ENCODE measurements at places on chromosomes 2 and 18.

DNA sequence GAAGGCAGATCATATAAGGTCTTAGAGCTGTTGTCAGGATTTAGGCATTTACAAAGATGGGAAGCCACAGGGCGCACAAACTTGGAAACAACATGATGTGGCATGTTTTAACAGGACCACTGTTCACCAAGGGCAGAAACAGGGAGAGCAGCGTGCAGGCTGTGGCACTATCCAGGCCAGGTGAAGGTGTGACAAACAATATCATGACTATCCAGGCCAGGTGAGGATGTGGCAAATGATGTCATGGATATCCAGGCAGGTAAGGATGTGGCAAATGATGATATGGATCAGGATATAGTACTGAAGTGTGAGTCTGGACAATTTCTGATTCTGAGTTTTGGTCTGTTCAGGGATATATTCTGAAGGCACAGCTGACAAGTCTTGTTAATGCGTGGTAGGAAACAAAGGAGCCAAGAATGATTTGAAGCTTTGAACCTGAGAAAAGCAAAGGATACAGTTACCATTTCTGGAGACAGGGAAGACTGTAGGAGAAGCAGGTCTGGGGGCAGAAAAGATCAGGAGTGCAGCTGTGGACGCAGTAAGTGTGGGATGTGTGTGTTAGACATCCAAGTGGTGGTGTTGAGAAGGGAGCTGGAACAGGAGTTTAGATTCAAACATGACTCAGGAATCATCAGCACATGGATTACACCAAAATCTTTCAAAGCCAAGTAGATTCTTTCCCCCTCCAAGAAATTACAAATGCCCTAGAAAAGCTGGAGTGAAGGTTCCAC, 205.9 kb downstream of the TMEM163 start:
- no peak for DNase-seq

DNA sequence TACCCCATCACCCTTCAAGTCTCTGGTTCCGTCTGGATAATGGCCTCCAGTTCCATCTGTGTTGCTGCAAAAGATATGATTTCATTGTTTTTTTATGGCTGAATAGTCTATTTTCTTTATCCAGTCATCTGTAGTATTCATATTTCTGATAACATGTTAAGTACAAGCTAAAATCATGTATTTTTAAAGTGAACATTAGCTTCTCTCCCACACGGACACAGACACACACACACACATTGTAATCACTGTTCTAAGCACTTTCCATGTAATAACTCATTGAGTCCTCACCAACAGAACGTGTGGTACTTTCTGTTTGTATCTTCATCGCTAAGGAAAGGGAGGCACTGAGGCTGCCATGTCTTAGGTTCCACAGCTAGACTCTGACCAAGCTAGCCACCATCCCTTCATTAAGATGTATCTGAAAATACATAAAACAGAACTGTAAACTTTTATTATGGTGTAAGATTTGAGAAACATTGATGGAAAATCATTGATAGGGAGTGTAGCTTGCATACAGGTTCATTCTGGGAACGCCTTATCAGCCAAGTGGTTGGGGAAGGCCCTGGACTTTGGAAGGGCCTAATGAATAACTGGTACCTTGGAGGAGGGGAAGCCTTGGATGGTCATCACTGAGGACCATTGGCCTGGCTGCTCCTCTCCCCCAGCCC, 8.1 kb downstream of the NCK2 start:
- DNase-seq, result no peak

- no peak for DNase-seq
These were observed 134.5 kb upstream of the DDX18 start for GRCh38 chr2:117679952-117680351.

GRCh38 chr2:190180313-190181122, 118.0 kb upstream of the MSTN start:
- no peak for DNase-seq

GRCh38 chr2:203797276-203797675, 70.3 kb upstream of the CTLA4 start:
- DNase-seq, result no peak

- no peak for DNase-seq
These were observed 51.3 kb upstream of the RASGRP3 start for GRCh38 chr2:33425161-33425560.

GRCh38 chr2:153388246-153388645, 90.3 kb downstream of the RPRM start:
- DNase-seq, result no peak

- DNase-seq, result no peak
These were observed 34.4 kb downstream of the PLEKHA3 start for GRCh38 chr2:178514664-178515063.

GRCh38 chr2:239376942-239377531, 23.8 kb downstream of the HDAC4 start:
- DNase-seq, result no peak

DNA sequence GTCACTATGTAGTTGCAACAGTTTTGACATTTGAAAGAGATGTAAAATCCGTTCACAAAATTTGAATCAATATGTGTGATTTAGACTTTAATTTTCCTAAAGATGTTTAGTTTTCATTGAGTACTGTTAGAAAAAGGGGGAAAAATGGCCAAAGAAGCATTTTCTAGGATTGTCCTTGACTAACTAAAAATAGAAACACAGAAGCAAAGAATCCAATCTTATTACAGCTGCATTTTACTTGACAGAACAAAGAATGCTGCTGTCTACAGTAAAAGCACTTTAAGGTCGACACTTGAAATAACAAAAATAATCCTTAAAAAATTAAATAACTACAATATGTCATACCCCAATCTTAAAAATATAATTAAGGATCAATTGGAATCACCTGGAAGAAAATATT, 48.9 kb downstream of the FRZB start:
- no peak for DNase-seq

DNA sequence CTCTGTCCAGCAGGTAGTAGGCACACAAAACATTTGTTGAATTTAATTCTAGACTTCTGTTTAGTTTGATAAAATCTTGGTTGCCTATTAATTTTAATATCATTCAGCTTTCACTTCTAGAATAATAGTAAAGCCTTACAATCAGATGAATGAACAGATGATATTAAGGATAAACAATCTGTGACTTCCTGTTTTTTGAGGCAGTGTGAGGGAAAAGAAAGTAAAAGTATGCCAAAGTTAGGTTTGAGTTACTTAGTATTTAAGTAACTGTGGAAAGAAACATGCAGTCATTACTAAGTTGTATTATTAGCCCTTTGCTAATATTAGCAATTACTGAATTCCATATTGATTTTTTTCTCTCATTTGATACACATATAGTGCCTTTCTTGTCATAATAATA, 31.5 kb downstream of the EPB41L5 start:
- peak; percentile 13 for DNase-seq

- no peak for DNase-seq
These were observed 9.4 kb upstream of the SOCS6 start for GRCh38 chr18:70279470-70279869.

DNA sequence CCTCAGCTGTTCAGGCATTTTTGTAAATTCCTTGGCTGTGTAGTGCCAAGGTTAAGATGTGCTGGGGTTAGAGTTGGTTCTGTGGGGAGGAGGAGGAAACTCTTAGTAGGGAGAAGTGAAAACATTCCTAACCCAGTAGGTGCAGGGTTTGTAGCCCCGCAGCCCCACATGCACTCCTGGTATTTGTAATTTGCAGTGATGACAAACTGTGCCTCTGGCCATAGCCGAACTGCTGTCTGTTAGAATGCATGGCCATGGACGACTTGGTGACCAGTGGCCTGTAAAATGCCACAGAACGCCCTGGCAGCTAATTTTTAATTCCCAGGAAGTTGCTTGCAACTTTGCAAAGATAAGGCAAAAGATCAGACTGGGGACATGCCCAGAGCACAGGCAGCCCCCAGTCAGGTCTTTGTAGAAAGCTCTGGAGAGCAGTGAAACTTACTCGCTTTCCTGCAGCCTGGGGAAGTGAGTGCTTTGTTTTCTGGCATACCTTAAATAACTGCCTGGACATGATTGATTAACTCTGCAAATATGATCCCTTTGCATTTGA, 38.4 kb downstream of the LYPD6B start:
- no peak for DNase-seq

- no peak for DNase-seq
These were observed 18.8 kb downstream of the CDH2 start for GRCh38 chr18:28158083-28158581.

DNA sequence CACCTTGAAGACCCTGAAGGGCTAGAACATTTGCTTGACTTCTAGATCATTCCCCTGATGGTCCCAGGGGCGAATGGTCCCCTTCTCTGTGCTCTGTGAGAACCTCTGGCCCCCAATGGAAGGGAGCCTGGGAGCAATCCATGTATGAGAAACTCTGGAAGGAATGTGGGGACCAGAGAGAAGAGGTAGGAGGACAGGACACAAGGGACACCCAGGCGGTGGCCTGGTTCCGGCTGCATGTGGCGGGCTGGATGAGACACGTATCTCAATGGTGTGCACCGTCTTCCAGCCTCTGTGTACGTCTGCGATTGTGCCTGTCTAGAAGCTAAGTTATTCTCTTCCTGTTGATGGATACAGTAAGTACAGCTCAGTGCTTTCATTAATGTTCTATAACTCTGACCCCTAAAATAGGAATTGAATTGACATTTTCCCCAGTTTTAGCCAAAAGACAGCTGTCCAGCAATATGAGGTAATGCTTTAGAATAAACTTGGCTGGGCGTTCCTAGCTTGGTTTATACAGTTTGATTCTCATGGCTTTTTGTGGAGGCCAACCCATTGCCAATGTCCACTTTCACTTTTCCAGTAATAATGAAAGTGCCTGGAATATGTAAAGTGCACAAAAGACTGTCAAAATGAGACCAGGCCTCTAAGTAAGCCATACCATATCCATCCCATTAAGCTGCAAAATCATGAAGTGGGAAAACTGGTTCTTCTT, 30.1 kb upstream of the COPS8 start:
- no peak for DNase-seq

- DNase-seq, result no peak
These were observed 5.7 kb downstream of the PTPRM start for GRCh38 chr18:7572822-7573221.

- no peak for DNase-seq
These were observed 160.4 kb downstream of the DOCK10 start for GRCh38 chr2:224881846-224882245.

- DNase-seq, result no peak
These were observed 62.0 kb downstream of the HNRNPLL start for GRCh38 chr2:38540580-38541286.

DNA sequence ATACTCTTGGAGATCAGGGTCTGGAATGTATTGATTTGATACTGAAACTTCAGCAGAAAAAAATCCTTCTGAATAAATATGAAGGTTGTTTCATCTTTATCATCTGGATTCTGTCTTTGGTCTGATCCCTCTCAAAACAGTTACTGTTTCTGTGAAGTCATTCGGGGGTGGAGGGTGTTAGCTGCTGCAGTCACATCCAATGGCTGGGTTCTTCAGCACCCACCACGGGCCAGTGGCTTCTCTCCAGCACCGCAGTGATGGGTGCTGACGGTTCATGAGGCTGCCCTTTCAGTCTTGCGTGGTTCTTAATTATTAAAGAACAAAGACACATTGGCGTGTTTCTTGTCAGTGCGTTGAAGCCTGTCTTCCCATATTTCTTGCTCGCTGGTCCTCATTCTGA, 148.0 kb downstream of the LDLRAD4 start:
- no peak for DNase-seq

- no peak for DNase-seq
These were observed 310.9 kb downstream of the KIAA1328 start for GRCh38 chr18:37139876-37140275.

GRCh38 chr2:171390941-171391516, 42.8 kb downstream of the METTL8 start:
- DNase-seq, result no peak

DNA sequence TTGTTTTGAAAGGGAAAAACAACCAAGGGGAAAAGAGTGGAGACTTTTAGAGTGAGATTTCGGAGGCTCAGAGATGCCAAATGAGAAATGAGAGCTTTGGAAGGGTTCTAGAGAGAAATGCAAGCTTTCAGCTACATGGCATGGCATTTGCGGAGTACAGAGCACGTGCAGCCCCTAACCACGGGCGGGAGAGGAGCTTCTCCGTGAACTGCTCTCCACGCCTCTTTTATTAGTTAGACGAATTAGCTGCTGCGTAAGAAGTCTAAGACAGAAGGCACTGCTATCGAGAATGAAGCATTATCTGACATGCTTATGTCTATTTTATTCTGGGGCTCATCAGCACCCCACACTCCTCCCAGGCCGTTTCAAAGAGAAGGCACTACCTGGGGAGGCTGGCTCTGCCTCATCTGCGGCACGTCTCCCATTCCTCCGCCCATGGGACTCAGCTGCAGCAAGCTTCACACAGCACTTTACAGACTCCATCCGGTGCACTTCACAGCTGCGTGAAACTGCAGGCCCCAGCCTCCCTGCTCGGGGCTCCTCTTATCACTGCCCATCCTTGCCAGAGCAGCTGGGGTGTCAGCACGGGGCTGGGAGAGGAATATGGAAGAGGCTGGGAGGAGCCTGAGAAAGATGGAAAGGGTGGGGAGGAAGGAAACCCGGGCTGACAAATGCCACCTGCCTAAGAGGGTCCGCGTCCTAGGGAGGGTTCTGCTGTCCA, 207.3 kb upstream of the APCDD1 start:
- no peak for DNase-seq

DNA sequence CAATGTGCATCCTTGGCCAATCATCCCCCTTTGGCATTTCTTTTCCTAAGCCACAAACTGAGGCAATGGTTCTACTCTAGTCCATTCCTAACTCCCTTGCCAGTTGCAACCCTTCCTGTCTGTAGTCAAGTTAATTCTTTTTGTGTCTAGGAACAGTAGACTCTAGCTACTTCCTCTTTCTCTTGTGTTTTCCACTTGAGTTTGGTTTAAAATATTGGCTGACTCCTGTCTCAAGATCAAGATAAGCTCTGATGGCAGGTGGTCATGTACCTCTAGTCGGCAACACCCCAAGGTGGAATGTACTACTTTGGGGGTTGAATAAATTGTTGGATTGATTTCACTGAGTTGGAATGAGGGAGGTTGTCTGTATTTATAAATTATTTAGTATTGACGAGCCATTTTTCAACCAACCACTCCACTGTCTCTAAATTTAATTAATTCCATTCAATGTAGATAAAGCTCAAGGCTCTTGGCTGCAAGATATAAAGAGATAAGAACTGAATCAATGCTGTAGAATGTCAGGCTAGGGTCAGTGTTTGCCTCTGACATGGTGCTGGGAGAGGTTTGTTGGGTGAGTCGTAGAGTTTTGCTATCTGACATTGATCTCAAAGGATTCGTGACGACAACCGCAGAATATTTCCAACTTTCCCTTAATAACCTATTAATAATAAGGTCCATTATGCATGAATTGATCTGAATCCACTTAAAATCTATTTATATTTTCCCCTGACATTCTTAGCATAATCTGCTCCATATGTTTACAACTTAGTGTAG, 188.7 kb upstream of the APCDD1 start:
- no peak for DNase-seq

Data from CD4-positive, alpha-beta T cell (primary cell).